ENCODE measurements at places on chromosomes 16 and 17.
A peak's percentile ranks its signal among the peaks of the same experiment; 100 is the strongest.

- DNase-seq: no peak
Observed at GRCh38 chr17:3385869-3386816, at the start of gene OR3A2. Gene OR3A2, minus strand, starts transcription at chr17:3386308.

- DNase-seq: no peak
Observed at GRCh38 chr17:68329331-68329730, 38.0 kb downstream of the ARSG start.

GRCh38 chr16:66495440-66495839 is 54.5 kb downstream of the TK2 start:
- no peak for DNase-seq

DNA sequence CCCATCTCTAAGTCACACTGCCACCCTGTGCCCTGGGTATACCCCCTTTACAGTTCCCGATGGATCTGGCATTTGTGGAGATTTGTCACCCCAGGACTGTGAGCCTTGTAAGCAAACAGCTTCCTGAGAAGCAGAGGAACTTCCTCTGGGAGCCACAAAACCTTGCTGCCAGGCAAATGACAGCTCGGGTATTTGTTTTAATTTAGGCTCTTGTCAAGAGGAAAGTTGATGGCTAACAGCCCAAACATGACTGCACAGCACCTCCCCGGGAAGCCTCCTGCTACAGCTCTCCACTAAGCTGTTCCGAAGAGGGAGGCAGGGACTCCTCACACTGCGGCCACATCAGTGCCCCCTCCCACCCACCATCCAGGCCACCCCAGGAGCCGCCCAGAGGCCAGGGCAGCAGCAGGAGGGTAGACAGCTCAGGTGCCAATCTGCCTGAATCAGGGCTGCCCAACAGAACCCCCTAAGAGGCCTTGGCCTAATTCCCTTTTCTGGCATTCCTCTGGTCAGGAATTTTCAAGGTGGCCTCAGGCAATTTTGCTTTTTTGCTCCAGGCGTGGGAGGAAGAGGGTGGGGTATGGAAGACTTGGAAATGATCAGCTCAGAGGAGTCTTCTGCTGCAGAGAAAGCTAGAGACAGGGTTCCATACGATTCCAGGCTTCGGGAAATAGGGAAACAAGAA is 2.6 kb downstream of the ABR start:
- no peak for DNase-seq

DNA sequence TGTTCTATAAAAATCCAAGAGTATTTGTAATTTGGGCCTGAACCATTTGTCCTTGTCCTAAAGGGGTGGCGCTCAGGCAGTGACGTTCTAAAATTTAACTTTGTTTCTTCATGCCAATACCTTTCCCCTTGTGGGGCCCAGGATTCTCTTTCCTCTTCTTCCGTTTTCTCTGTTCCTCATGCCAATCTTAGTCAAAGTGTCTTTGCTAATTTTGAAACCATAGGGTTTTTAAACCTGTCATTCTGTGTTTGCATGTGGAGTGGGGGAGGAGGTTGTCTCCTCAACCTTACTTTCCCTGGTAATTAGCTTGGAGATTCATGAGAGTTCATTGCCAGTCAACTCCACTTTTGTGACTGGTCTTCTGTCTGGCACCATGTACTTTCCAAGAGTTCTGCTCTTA is 337.1 kb downstream of the MAF start:
- no peak for DNase-seq

GRCh38 chr17:2994441-2994840 is 69.0 kb downstream of the OR1D5 start:
- DNase-seq: no peak

DNA sequence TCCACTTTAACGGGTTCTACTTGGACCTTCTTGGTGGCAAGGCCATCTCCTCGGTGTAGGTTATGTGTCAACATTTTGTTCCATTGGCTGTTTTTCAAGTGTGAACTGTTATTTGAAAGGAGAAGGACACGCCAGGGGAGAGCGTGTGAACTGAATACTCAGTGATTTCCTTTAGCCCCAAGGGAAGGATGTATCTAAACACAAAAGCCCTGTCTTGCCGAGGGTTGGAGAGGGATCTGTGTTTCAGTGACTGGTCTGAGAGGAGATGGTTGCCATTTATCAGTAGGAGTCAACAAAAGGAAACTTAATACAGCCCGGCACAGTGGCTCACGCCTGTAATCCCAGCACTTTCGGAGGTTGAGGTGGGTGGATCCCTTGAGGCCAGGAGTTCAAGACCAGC is 50.0 kb downstream of the USP10 start:
- no peak for DNase-seq

DNA sequence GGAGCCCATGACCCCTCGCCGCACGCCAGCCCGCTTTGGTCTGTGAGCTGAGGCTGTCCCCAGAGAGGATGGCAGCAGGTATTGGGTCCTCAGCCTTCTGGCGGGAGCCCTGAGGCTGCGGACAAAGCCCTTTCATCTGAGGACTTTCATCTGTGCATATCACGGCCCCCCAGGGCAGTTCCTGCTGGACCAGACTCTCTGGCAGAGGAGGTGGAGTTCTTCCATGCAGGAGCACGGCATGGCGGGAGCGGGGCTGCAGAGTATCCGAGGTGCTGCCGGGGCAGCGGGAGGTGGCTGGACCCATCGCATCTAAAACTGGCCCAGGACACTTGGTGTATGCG is 18.8 kb downstream of the DHX38 start:
- no peak for DNase-seq

GRCh38 chr16:50509521-50510341 is 38.5 kb upstream of the NKD1 start:
- peak; percentile 45 for DNase-seq

GRCh38 chr16:50665128-50665878 is 15.8 kb downstream of the SNX20 start:
- DNase-seq: peak; percentile 62

- no peak for DNase-seq
Observed at GRCh38 chr17:78997231-78997741, 12.3 kb downstream of the CANT1 start.

All from stimulated activated CD4-positive, alpha-beta T cell treated with anti-CD3 and anti-CD28 coated beads, Interleukin-12 subunit alpha, Interleukin-12 subunit beta, amount 100 ng/mL, for 48 hours (primary cell).